ENCODE measurements at places on chromosomes 12 and 14.
A peak's percentile ranks its signal among the peaks of the same experiment; 100 is the strongest.

DNA sequence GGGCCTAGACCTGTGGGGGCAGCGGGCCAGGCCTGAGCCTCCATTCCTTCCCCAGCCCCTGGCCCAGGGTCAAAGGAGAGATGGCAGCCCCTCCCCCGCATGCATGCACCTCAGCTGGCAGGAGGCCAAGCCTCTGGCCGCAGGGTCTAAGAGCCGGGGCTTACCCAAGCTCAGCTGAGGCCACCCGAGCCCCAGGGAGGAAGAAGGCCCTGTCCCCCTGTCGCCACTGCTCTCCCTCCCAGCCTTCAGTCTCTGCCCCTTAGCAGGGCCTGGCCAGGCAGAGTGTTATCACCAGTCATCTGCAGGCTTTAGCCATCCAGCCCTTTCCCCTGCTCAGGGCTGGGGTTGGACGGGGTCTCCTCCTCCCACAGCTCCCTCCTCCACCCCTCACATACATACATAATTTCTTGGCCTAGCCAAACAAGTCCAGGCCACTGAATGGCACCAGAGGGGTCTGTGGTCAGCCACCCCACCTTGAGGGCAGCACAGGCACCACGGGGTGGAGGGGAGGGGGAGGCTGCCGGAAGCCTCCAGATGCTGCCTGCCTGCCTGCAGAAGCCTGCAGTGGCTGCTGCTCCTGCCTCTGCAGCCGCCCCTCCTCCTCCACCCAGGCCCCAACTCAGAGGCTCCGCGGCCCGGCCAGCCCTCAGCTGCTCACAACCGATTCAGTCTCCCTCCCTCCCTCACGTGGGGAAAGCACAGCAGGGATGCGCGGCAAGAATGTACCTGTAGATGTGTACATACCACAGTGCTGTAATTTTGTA lies 22.8 kb downstream of the RAB35 start:
- DNase-seq: no peak

DNA sequence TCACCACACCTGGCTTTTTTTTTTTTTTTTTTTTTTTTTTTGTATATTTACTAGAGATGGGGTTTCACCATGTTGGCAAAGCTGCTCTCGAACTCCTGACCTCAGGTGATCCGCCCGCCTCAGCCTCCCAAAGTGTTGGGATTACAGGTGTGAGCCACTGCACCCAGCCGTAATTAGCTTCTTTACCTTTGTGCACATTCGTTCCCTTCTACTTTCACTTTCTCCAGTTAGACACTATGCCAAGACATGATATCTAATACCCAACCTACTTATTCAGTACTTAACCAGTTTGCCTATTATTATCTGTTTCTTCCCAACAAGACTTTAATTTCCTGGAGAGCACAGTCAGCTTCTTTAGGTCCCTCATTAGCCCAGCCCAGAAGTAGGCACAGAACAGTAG lies 5.3 kb downstream of the STYK1 start:
- no peak for DNase-seq

DNA sequence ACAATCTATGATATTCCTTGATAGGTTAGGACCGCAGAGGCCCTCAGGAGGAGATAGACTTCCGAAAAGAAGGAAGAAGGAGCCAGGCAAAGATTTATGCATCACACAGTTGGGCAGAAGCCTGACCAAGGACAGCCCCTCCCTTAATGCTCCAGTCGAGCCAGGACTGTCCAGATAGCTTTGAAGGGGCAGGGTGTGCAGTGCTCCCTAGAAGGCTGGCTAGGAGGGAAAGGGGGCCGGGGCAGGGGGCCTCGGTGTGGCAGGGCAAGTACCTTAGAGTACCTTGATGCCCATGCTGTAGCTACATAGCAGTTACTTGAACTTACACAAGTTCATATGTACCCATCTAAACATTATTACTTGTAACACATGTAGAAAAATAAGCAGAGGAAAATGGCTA lies 94.7 kb upstream of the NOS1 start:
- DNase-seq: no peak

- DNase-seq: peak; percentile 66
These were observed 19.3 kb upstream of the KRT7 start for GRCh38 chr12:52213564-52214420.

- DNase-seq: no peak
These were observed 123.7 kb downstream of the PIWIL1 start for GRCh38 chr12:130461447-130461815.

DNA sequence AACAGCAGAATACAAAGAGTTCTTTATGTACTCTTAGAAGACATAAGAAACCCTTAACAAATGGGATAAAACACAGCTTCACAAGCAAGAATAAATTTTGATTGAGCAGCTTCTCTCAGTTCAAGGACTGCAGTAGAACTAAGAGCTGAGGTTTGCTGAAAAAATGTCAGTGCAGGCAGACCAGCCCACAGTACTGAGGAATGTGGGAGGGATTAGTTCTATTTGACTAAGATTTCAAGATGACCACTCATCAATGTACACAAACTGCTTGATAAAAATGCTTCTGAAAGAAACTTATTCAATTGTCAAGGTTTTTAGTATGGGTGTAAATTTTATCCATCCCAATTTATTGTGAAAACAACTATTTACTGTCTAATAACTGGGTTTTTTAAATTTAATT lies 138.4 kb downstream of the SEC23A start:
- DNase-seq: no peak

- no peak for DNase-seq
These were observed 7.7 kb upstream of the SERPINA6 start for GRCh38 chr14:94330857-94331256.

GRCh38 chr12:121966959-121967358 lies 48.6 kb downstream of the CFAP251 start:
- DNase-seq: no peak

DNA sequence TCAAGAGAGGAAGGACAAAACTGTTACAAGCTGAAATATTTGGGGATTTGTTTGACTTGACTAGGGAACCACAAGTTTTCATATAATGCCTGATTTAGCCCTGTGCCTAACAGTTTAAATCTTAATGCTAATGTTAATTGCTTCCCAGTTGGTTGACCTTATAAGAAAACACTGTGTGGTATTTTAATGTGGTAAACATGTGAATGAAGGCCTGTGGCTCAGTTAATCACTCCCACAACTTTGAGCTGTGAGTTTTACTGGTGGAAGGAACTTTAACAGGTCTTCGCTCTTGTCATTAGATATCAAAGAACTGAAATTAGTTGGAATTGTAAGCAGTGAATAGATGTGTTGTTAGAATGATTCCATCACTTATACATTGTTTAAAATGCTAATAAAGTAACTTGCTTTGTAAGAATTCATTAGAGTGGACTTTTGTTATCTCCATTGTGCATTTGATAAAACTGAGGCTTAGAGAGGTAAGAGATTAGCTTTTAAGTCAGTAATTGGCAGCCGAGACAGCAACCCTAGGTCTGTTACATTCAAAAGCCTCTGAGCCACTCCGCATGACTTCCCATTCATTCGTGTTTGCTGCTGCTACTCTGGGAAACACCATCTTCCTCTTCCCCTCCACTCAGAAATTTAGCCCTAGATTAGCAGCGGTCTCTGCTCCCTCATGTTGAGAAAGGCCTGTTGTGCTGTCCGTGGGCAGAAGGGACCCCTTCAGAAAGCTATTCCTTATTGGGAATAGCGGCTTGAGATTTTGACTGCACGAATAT lies 1.0 kb upstream of the TBK1 start:
- DNase-seq: no peak

GRCh38 chr12:110561471-110562201 lies 21.5 kb downstream of the PPTC7 start:
- no peak for DNase-seq

- DNase-seq: no peak
These were observed 31.7 kb downstream of the ACADS start for GRCh38 chr12:120757226-120757742.

GRCh38 chr14:99210333-99210732 lies 61.7 kb downstream of the BCL11B start:
- DNase-seq: no peak

DNA sequence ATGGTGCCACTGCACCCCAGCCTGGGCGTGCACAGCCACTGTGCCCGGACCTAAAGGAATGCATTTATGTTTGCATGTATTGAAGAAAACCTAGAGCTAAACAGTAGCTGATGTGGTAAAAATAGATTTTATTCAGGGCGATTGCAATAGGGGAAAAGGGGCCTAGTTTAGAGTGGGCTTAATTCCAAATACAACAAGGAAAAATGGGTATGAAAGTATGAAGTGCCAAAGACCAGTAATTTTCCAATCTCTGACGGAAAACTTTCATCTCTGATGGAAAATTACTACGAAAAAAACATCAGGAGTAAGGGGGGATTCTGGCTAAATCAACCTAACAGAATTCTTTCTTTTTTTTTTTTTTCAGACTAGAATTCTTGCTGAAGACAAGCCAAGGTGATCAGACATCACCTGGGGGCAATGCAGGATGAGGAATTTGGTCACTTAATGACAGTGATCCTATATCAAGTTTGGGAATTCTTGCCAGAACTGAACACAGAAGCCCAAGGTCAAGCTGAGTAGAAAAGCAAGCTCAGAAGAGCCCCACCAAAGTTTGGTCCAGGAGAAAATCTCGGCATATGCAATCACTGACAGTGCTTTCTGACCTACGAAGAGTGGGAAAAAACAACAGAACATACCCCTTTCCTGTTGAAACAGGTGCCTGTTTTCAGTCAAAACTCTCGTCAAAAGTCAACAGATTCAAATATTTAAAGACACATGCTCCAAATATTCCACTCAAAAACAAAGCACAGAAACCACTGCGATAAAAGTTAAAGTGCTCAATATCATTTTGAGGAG lies 13.7 kb upstream of the APOBEC1 start:
- DNase-seq: no peak

DNA sequence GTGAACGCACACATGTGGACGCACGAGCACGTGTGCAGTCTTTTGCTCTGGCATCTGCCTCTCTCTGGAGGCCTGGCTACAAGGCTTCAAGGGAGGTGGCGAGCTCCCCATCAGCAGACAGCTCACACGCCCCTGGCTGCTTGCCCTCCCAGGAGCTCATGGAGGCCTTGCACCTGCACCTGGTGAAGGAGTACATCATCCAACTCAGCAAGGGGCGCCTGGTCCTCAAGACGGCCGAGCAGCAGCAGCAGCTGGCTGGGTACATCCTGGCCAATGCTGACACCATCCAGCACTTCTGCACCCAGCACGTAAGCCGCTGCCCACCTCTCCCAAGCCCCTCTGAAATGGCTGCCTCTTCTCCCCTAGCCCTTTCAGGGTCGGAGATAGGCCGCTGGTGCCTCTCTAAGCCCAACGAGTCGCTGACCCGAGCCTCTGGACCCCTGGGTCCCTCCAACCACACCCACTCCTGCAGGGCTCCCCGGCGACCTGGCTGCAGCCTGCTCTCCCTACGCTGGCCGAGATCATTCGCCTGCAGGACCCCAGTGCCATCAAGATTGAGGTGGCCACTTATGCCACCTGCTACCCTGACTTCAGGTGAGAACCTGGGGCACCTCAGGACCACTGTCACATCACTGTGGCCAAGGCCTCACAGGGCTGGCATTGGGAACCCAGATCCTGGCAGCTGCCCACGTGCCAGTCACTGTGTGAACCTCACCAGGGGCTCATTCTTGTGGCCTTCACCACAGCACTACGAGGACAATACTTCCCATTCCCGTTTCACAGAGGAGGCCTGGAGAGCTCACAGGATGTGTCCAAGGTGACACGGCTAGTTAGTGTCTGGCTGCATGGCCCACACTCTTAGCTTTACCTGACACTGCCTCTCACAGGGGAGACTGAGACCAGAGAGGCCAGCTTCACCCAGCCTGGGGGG lies 10.2 kb downstream of the TNFAIP2 start:
- no peak for DNase-seq

GRCh38 chr14:90630171-90630806 lies 185.9 kb downstream of the TTC7B start:
- DNase-seq: no peak

- no peak for DNase-seq
These were observed 4.2 kb downstream of the TMEM253 start for GRCh38 chr14:21105095-21105494.

DNA sequence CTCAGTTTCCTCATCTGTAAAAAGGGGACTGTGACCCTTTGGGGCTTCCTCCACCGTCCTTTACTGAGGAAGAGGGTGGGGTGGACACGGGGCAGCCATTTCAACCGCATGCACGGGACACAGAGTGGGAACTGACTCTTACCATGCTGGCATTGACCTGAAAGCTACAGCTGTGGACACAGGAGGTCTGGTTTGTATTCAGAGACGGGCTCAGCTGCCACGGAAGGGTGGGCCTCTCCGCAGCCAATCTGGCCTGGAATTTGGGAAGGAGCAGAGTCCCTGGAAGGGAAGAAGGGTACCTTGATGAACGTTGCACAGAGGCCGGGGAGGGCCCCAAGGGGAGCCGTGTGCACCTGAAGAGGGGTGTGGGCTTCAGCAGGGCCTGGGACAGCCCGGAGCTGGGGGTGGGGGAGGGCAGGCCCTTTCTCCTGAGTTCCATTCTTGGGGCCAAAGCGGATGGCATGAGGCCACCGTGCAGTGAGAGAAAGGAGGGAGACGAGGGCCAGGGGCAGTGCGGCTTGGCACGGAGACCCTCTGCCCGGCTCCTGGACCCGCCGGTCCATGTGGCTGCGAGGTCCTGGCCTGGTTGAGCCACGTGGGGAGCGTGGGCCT lies 14.5 kb downstream of the TNFAIP2 start:
- no peak for DNase-seq

GRCh38 chr12:75350413-75350812 lies 15.9 kb downstream of the GLIPR1L1 start:
- DNase-seq: no peak

DNA sequence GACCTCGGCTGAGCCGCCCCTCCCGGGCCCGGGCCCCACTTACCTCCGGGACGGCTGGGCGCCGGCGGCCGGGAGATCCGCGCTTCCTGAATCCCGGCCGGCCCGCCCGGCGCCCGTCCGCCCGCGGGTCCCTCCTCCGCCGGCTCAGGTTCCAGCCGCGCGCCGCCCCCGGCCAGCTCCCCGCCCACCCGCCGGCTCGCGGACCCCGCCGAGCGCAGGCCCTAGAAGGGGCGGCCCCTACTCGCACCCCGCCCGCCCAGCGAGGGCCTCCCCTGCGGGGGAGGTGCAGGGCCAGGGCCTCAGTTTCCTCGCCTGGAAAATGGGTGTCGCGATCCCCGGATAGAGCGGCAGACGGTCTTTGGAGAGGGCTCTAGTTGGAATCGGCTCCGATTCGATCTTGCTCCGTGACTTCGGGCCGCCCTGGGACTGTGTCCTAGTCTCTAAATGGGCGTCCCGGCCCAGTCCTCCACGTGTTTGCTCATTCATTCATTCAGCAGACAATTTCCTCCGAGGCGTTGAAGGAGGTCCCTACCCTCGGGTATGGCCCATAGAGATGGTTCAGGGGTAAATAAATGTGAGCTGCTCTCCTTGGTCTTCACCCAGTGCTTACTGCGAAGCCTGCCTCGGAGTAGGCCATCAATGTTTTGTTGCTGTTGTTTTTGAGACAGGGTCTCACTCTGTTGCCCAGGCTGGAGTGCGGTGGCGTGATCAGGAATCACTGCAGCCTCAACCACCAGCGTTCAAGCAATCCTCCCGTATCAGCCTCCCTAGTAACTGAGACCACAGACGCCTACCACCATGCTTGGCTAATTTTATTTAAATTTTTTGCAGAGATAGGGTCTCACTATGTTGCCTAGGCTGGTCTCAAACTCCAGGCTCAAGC lies at the start of gene TRPV4:
TSS of gene TRPV4 (minus strand) at position 92 of the 883 bp plus-strand sequence. CDS start 18,602 bp downstream, outside the sequence.
- no peak for DNase-seq

- no peak for DNase-seq
These were observed 19.4 kb downstream of the COA8 start for GRCh38 chr14:103581954-103582703.
